Stimulated activated CD8-positive, alpha-beta memory T cell treated with anti-CD3 and anti-CD28 coated beads, Interleukin-4, amount 100 ng/mL, for 48 hours (primary cell): ENCODE measurements at places on chromosomes 11 and 22.
A peak's percentile ranks its signal among the peaks of the same experiment; 100 is the strongest.

- DNase-seq, result no peak
These were observed 1.7 kb upstream of the TMEM135 start for GRCh38 chr11:87035976-87036583.

DNA sequence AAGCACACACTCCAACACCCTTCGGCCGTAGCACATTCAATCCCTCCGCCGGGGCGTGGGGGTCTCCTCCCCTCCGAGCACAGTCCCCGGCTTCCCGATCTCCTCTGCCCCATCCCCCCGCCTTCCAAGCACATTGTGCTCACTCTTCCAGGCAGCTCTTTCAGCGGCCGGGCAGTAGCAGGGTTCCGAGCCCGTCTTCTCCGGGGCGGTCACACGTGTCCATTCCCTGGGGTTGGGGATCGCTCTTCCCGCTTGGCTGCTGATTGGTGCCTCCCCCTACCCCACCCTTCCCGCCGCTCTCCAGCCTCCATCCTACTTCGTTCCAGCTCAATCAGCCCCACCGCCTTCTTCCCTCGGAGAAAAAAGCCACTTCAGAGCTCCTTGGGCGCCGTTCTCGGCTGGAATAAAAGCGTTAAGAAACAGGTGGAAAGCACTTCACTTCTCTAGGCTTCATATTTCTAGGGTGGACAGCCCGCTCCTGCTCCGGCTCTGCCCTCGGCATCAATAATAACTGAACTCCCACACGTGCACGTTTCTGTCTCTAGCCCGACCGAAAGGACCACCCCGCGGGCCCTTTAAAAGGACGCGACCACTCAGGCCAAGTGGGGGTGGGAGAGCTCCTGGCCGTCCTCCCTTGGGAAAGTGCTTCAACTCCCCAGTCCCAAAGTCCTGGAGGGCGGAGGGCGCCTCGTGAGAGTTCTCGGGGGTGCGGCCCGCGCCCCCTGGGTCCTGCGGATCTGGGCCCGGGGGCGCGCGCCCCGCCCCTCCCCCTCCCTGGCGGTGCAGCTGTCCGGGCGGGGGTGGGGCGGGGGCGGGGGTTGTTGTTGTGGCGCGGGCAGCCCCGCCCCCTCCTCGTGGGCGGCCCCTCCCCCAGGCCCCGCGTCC, 464 bp upstream of the CECR2 start:
- no peak for DNase-seq

GRCh38 chr22:29716814-29717545, 2.8 kb upstream of the CABP7 start:
- peak; percentile 57 for DNase-seq

DNA sequence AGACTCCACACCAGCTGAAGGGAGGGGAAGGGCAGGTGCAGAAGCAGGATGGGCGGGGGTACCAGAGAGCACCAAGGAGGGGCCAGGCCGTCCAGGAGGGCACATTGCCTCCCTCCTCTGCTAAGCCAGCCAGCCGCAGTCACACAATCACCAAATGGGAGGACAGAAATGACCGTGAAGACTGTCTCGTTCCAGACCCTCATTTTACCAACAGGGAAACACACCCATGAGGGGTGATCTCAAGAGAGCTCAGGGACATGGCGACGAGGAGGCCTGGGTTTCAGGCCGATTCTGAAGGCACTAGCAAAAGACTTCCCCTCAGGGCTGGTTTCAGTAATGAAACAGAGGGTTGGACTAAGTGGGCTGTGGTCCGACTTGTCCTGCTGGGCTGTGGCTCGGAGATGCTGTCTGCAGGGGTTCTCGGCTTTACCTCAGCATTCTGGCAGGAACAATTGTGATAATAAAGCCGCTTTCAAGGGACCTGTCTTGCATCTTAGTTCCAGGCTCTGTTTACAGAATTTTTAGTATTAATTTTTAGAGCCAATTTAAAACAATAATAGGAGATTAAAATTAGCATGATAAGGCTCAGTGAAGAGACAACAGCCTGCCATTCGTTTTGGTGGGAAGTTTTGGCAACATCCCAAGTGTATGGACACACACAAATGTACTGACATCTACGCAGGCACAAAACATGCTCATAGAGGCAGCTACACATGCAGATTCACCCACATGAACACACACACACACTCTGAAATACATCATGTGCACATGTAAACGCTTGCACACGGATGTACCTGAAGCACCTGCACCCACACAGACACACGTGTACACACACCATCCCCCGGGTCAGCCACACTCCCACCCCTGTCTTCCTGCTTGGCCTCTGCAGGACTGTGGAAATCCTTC, 2.0 kb upstream of the B3GAT1 start:
- DNase-seq, result no peak

DNA sequence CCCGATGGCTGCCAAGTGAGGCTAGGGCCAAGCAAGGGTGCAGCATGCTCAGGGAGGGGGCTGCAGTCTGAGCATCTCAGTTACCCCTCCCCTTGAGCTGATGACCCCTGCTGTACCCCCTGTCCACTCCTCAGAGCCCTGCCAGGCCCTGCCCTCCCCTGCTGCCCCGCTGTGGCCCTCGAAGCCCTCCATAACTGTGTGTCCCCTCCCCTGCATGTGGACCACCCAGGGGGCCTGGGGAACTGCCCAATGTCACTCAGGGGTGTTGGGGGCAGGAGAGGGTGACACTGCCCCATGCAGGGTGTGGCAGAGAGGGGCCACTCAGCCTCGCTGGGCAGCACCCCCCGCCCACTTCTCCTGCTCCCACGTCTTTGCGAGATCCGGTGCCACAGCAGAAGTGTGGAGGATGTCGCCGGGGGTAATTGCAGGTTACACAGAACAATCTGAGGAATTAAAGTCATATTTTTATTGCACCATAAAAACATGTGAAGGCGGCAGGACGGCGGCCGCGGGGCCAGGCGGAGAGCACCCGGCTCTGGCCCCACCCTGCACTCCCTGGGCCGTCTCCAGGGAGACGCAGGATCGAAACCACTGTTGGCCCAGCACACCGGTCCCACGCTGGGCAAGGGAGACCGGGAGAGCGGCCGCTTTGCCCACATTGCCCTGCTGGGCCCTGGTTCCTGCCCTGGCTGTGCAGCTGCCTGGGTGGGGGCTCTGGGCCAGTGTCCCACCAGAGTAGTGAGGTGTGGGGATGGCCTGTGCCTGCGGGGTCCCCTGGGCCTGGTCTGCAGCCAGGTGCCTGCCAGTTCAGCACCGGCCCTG, 18.7 kb upstream of the GNB1L start:
- DNase-seq, result no peak
